Iris pigment epithelial cell (primary cell): ENCODE measurements at places on chromosomes 4 and X.
A peak's percentile ranks its signal among the peaks of the same experiment; 100 is the strongest.

- no peak for DNase-seq
These were observed 2.7 kb downstream of the ALAS2 start for GRCh38 chrX:55028040-55028439.

DNA sequence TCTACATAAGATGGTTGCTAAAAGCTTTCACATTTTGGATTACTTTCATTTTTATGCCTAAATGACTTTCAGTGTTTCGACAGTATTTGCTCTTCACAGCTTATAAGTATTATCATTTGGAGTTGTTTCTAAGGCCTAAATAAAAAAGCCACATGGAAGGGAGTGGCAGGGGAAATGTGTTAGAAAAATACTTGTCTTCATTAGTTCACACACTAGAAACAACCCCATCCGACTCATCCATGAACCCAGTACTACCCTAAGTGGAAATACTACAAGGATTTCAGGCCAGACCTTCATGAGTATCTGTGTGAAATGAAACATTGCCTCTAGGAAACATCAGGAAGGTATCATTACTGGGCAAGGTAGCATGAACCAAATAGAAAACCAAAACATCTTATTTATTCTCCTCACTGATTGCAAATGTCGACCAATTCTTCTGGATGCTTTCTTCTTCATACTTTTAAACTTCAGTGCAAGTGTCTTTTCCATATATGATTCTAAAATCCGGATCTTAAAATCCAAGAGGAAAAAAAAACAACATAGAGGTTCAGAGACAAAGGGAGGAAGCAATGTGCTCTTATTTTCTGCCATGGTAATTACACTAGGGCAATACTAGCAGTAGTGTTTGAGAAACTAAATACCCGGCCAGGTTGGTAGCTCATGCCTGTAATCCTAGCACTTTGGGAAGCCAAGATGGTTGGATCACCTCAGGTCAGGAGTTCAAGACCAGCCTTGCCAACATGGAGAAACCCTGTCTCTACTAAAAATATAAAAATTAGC lies 349.4 kb downstream of the ARHGAP24 start:
- no peak for DNase-seq

DNA sequence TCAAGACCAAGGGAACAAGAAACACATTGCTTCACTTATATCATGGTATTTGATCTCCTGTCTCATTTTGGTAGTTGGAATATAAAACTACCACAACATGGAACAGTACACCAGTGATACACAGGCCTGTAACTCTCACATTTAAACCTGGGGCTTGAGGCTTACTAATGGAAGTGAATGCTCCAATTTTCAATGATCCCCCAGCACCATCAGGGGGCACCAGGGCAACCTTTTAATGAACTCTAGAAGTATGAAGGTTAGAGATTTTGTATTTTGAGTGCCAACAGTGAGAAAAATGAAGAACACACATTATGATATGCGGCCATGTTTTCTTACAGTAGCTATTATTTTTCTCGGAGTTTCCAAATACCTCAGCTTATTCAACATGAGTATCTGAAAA lies 50.7 kb downstream of the C4orf33 start:
- no peak for DNase-seq

DNA sequence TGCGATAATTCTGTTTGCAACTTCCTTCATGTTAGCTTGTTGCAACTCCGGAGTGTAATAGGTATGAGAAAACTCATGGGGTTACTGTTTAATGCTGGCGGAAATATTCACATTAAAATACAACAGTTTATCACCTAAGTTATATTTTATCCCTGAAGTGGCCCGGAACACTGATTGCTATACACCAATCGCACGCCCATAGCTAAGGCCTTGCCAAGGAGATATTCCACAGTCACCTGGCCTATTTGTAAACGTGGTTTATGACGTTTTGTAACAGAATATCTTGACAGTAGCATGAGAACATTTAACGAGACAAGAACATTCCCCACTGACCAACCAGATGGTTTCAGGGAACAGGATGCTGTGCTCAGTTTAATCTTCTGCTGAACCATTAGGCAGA lies 23.2 kb upstream of the FAM90A26 start:
- no peak for DNase-seq

DNA sequence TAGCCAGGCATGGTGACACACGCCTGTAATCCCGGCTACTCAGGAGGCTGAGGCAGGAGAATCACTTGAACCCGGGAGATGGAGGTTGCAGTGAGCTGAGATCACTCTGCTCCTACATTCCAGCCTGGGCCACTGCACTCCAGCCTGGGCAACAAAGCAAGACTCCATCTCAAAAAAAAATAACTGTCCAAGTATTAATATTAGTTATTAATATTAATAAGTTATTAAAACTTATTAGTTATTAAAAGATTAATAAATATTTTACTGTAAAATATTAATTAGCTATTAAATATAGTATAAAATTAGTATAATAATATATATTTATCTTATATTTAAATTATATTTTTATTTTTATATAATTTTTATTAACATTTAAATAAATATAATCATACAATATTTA lies 19.5 kb upstream of the NDST3 start:
- DNase-seq: no peak

DNA sequence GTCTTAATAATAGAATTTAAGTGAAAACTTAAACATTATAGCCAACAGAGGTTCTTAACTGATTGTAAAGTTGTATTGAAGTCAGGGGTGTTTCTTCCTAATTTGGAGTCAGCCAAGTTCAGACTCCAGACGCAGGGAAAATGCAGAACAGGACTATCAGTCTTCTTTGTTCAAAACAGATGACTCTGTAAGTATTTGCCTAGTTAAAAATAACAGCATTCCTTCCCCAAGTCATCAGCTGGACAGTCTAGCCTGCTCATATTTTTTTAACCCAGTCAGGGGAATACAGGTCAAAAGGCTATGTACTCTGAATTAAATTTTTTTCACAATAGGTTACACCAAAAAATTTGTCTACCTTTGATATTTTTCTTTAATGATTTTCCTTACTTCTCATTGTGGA lies 73.8 kb upstream of the DCLK2 start:
- peak; percentile 68 for DNase-seq

DNA sequence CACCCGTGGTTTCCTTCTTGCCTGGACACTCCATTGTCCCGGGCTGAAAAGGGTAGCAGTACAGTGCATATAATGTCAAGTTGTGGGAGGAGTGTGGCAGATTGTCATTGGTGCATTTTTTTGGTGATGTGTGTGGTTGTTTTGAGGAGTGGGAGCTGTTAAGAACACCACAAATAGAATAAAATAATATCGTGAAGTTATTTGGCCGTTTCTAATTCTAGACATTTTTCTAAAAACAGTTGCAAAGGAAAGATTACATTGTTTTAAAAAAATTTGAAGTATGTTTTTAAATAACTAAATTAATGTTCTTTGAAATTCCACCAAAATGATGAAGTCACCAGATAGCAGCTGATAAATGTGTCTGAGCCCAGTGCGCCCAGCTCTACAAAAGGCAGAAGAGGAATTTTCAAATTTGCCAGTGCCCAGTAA lies 1.3 kb downstream of the PKD2 start:
- peak; percentile 33 for DNase-seq

DNA sequence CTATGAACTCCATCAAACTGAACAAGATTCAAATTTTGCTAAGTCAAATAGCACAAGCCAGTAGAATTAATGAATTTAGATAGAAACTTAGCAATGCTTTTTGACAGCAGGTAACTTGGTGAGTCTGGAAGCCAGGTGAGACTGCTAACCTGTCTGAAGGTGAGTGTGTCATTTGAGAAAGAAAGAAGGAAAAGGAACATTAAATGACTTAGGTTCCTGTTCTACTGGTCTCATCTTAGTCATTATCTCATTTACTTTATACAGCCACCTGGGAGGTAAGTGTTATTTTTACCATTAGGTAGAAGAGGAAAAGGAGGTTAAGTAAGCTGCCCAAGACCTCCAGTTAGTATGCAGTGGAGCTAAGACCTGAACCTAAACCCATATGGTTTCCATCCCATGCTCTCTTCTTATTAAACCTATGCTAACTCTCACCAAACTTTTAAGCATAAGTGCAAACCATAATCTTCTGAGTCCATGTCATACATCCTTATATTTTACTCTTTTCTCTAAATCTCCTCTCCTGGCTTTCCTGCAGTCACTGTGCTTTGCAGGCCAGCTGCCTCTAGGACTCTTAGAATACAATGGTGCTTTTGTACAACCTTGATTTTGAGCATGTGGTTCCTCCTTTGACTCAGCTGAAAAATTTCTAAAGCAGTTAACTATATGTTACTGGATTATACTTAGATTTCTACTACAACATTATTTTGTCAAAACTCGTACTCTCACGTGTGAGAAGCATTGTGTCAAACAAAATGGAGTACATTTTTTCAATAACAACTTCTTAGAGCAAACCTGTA lies 68.5 kb downstream of the ATP10D start:
- no peak for DNase-seq

GRCh38 chr4:129261584-129261983 lies 165.6 kb downstream of the C4orf33 start:
- no peak for DNase-seq

- no peak for DNase-seq
These were observed 342.3 kb downstream of the HNRNPD start for GRCh38 chr4:82031376-82031927.

GRCh38 chr4:139300431-139301112 lies 733 bp upstream of the NAA15 start:
- DNase-seq: peak; percentile 83

GRCh38 chrX:147565237-147565636 lies 346.5 kb upstream of the FMR1 start:
- DNase-seq: peak; percentile 3

DNA sequence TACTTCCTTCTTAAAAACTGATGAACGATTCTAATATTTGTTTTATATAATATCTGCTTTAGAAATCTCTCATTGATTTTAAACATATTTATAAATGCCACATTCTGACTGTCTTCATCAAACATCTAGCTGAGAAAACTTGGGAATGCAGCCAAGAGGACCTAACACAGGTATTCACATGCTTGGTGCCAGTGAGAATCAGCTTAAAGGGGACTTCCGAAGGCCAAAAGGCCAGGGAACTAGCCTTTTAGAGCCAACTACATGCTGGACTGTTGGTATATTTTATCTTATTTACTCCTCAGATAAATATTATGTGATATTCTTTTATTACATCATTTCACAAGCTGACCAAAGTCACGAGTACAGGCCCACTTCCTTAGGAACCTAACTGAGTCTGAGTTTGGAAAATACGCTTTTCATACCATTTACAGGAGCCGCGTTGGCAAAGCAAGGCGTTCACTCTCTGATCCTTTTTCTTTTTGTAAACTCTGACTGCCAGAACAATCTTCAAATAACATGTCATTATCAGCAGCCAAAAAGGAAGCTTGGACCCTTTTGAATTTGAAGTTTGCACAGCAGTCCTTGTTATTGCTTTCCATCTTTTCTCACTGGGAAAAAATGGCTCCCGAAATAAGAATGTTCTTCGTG lies 41.1 kb upstream of the PDLIM3 start:
- no peak for DNase-seq

- peak; percentile 76 for DNase-seq
These were observed 225.6 kb downstream of the FBXW7 start for GRCh38 chr4:152310257-152310656.

GRCh38 chr4:165351359-165352130 lies 24.1 kb downstream of the MSMO1 start:
- DNase-seq: no peak

- DNase-seq: no peak
These were observed 406.1 kb upstream of the POU3F4 start for GRCh38 chrX:83101961-83102360.

GRCh38 chr4:168272488-168272887 lies 46.1 kb downstream of the DDX60 start:
- DNase-seq: no peak

DNA sequence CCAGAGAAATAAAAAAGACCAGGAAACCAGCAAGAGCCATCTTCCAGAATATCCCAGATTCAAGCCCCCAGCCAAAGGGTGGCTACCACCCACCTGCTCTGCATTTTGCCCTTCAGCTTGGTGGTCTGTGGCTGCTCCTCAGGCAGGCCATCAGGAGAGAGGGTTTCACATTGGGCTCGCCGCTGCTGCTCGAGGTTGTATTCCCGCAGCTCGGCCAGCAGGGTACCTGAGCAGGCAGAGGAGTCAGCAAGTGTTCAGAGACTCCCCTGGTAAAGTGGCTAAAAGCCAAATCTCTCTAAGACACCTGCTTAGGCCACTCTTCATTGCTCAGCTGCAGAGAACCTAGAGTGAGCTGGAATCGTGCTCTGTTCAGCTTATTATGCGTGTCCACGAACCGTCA lies 110.8 kb upstream of the HSD17B10 start:
- no peak for DNase-seq

DNA sequence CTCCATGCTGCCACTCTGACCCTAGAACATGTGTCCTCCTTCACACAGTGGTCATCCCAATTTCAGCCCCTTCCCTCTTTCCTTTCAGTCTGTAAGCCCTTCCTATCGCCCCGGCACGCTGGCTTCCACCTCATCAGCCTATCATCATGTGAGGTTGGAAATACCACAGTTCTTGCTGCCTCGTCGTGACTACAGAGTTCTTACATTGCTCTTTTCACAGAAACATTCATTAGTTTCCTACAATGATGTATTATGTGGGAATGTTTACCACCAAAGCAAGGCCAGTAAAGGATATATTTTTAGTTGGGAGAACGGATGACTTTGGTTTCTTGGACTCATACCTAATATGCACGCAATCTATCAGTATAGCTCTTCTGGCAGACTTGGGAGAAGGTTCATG lies 169.5 kb upstream of the BOD1L1 start:
- no peak for DNase-seq

- peak; percentile 44 for DNase-seq
These were observed 48.7 kb upstream of the BCOR start for GRCh38 chrX:40146262-40147125.

- DNase-seq: no peak
These were observed 814 bp upstream of the LOC101059915 start for GRCh38 chrX:71666240-71667223.

DNA sequence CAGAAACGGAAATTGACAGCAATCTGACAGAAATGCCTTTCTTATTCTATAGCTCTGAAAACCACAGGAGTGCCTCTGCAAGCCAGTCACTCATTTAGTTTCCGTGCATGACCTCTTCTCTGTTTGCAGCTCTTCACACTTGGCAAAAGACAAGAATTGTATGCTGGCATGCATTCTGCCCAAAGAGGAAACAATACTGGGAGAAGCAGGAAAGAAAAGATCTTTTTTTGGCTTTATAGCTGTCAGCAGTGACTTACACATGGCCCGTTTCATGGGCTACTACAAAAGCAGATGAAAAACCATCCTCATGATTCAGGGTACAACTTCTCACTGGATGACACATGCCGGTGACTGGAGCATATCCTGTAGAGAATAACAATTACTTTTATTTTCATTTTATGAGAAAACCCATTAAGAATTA lies 249.4 kb downstream of the ADAMTS3 start:
- peak; percentile 40 for DNase-seq

GRCh38 chr4:56799161-56799759 lies 22.2 kb downstream of the SPINK2 start:
- DNase-seq: no peak

GRCh38 chrX:7252013-7252610 lies 104.2 kb upstream of the PUDP start:
- DNase-seq: no peak

DNA sequence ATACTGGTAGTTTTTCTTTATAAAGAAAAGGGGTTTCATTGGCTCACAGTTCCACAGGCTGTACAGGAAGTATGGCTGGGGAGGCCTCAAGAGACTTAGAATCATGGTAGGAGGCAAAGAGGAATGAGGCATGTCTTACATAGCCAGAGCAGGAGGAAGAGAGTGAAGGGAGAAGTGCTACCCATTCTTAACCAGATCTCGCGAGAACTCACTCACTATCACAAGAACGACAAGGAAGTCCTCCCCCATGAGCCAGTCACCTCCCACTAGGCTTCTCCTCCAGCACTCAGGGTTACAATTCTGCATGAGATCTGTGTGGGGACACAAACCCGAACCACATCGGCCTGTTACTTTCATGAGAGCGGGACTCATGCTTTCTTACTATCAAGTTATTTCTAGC lies 240.5 kb downstream of the TENM3 start:
- DNase-seq: no peak
